ENCODE measurements at places on chromosomes 3 and 15. TPM values are rescaled to one million over a fixed set of nuclear protein-coding genes. Genes with fewer than 3 reads are reported as not detected.

Gene HESX1
- total RNA-seq = not detected

Gene ITIH4
- 40.6 TPM for total RNA-seq

Gene GP5
- total RNA-seq = 6.1 TPM

- no peak for DNase-seq
These were observed 7.7 kb upstream of the PSTPIP1 start for GRCh38 chr15:76987276-76987675.

- DNase-seq = peak; percentile 32
These were observed 43.7 kb upstream of the ATP2C1 start for GRCh38 chr3:130850044-130850797.

DNA sequence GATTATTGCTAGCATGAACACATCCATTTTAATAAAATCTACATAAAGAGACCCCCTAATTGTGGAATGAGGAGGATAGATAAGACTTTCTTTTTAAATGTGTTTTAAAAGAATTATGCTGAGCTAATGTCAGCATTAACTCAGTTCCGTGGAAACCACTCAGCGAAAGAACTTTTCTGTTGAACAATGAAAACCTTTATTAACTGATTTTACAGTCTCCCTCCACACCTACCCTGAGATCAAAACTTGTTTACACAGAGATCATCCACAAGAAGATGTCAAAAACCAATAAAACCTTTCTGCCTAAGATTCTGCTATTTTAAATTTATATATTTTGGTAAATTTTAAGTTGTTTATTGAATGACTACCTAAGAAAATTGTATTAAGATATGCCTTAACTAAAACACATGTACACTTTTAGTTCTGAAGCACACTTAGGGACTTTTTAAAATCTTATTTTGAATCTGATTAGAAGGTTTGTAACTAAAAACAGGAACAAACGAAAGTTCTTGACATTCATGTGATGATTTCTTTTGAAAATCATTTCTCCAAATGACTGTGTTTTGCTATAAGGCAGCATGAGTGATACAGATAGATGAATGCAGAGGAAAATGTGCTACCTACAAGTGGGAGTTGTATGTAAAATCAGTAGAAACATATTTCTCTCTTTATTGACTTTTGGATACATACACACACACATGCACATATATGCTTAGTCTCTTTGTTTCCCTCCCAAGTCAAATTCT lies 369.0 kb downstream of the UNC13C start:
- DNase-seq = no peak

DNA sequence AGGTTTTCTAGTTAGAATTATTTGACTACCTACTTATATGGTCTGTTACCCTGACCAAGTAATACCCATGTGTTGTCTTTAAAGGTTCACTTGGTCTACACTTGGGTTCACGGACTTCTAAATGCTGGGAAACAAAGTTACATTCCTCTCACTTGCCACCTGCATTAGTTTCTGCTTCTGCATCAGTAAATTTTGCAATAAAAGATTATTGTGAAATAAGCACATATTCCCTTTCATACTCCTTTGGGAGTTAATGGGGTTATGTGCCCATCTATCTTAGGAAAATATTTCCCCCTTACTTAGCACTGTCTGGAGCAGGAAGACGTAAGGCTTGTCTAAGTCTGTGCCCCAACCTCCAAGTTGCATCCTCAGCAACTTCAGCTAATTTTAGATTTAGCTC lies 160.7 kb downstream of the FRMD5 start:
- no peak for DNase-seq

DNA sequence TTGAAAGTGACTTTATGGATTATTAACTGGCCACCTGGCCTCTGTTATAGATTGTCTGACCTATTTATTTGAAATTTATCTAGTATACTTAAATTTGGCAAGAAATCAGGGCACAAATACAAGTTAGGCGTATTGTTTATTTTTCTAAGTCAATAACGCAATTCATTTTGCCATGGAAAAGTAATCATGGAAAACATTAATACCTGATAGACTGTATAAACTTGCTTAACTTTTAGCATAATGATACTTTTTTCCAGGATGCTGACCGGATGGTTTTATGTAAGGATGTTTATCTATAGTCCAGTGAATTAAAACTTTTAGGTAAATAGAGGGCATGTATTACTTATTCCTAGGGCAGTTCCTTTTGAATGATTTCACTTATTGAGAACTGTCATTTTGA lies 20.2 kb downstream of the FNDC3B start:
- DNase-seq = no peak

- no peak for DNase-seq
These were observed 493.9 kb upstream of the RASGRP1 start for GRCh38 chr15:39058351-39059131.

- DNase-seq = no peak
These were observed 269.1 kb downstream of the SCAPER start for GRCh38 chr15:76636059-76636458.

DNA sequence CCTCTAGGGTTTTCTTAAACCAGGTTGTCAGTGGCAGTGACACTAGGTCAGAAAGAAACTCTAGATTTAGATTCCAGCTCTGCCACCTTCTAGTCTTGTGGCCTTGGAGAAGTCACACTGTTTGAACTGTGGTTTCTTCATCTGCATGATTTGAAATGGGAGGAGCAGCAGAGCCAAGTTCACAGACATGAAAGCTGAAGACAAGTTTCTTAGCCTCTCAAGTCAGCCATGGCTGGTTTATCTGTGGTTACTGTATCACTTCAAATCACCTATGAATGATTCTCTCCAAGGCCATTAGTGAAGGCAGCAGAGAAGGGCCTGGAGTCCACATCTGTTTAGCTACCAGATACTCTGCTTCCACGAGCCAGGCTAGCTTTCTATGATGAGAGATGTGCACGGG lies 15.6 kb downstream of the CLEC3B start:
- DNase-seq = no peak

DNA sequence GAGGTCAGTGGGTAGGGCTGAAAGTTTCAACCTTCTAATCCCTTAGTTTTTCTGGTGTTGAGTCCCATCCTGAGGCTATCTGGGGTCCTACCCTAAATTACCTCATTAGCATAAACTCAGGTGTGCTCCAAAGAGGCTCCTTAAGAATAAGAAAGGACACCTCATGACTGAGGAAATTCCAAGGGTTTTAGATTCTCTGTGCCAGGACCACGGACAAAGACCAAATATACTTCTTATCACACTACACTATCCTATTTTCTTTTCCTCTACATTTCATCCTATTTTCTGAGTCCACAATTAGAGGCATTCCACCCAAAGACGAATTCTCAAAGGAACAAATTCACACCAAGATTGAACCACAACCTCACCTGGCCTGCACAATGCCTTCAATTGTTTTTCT lies 9.8 kb upstream of the THSD4 start:
- no peak for DNase-seq

DNA sequence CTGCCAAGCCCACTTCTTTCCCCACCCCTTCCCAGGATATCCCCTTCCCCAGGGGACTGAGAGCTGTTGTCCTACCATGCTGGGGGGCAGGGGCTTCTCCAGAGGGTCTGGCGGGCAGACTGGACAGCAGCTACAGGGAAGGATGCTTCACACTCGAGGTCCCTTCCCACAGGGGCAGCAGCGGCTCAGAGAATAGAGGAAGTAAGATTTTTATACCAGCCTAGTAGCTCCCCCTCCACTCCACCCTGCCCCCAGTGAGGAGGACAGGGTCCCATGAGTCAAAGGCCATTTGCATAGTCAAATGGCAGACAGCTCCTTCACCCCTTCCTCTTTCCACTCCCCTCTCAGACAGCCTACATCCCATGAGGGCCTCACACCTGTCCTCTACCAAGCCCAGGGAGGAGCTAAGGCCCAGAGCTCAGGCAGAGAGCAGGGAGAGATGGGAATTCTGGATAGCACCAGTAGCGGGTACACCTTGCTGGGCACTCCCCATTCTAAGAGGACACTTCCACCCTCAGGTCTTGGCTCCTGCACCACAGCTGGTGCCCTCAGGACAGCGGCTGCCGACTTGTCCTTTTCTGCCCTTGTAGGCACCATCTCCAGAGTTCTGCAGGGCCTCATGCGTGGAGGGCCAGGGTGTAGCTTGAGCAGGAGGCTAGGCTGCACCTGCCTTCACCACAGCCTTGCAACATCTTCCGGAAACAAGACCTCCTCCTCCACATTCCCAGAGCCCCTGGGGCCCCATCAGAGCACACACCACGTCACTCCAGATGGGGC lies at the start of gene TLR9:
Gene TLR9 (minus strand): TSS at position 194 of the 777 bp plus-strand sequence. CDS start 116 bp downstream, at position 78.
- DNase-seq = no peak

GRCh38 chr3:31785734-31786133 lies 195.3 kb downstream of the OSBPL10 start:
- DNase-seq = no peak

GRCh38 chr3:101300073-101300472 lies 20.3 kb downstream of the IMPG2 start:
- DNase-seq = no peak

DNA sequence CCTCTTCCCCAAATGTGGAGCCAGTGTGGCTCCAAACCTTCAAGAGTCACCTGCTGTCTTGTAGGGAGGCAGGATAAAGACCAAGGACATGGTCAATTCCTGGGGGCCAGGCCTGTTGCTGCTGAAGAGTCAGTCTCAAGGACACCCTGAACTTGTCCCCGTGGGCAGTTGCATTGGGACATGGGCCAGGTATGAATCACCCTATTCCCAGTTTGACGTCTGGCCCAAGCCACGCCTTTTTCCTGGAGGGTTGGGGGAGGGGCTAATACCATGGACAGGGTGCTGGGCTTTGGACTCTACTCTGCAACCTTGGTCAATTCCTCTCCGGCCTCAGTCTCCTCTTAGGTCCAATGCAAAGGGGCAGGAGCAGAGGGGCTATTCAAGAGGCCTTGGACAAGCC lies 10.4 kb downstream of the ATP2B2 start:
- no peak for DNase-seq

DNA sequence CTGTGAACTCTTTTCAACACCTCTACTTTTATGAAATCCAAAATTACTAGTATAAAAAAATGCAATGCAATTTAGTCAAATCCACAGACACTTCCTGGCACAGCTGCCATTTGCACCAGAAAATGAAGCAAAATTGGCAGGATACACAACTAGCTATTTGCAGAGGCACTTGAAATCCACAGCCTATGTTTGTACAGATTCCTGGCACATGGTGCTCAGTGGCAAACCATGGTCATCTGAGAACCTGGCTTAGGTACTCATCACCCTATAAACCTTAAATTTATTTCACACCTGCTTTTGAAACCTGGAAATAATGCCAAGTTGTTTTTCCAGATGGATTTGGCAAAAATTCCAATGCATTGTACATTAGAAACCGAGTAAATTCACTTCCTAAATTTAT lies 20.2 kb upstream of the PPM1L start:
- no peak for DNase-seq

- no peak for DNase-seq
These were observed 1.5 kb upstream of the PPP1R2 start for GRCh38 chr3:195544634-195545033.

- DNase-seq = no peak
These were observed 170.3 kb upstream of the CCDC54 start for GRCh38 chr3:107206945-107207344.

DNA sequence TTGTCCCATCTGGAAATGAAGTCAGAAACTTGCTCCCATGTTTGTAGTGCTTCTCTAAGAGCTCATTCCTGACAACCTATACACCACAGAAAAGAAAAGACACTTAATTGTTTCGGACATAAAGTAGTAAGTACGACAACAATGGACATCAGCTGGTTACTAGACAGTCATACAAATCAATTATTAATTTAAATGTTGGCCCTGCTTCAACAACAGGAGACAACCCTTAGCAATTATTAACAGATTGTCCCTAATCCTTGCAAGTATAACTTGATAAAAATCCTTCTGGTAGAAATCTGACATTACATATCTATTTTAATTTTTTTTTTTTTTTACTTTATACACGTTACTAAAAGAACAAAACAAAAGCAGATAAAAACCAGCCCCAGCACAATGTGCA lies 29.8 kb downstream of the ERICH6 start:
- DNase-seq = no peak

DNA sequence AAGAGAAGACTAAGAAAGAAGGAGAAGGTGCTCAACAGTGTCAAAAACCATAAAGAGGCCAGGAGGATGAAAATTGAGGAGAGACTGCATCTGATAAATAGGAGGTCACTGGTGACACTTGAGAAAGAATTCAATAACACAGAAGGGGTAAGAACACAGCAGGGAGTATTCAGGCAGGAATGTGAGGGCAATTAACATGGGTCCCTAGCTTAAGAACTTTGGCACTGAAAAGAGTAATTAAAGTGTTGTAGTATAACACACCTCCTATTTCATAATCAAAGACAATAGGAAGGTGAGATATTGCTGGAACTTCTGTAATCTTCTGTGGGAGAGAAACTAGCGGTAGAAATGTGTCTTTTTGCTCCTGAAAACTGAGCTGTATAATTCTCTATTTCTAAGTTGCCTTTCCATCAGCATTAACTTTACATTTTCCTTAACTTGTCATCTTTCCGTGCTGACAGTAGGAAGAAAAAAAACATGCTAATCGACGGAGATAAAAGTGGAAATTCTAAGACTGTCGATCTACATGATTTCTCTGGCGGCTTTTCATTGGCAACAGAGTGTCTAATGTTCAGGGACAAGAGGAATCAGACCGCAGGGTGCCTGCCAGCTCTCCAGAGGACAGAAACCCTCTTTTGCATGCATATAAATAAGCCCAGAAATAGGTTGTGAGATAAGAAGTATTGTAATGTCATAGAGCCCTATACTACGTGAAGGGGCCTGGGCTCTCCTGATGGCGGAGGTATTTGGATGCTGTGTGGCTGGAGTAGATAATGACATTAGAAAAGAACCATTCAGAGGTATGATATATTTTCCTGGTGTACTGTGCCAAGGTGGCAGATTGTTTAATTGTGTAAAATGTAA lies 147.9 kb upstream of the GAP43 start:
- DNase-seq = no peak

DNA sequence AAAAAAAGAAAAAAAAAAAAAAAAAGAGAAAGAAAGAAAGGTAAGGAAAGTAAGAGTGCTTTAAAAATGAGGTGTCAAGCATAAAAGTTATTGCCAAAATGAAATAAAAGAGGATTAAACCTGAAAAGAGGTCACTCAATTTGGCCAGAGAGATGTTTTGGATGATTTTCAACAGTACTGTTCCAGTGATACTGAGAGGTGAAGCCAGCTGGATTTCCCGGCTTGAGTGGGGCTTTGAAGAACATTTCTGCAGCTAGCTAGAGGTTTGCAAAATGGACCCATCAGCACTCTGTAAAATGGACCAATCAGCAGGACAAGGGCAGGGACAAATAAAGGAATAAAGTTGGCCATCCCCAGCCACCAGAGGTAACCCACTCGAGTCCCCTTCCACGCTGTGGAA lies 128.5 kb downstream of the LSAMP start:
- DNase-seq = no peak

DNA sequence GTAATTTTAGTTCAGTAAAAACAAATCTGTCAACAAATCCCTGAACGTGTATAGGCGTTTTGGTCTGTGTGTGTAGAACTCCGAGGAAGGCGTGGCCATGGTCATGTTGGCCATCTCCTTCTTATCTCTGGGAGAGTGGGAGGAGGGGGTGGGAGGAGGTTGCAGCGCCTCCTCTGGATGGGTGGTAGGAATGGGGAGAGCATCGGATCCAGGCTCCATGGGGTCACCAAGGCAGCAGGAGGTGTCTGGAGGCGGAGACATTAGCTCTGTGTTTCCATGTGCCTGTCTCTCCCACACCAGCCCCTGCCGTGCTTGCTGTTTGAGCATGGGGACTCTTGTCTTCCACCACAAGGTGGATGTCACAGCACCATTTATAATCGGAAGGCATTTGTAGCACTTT lies 34.5 kb upstream of the TRPM1 start:
- no peak for DNase-seq

Data from T-helper 17 cell (primary cell).